ENCODE measurements at places on chromosomes 7 and 10. TPM values are rescaled to one million over a fixed set of nuclear protein-coding genes. Genes with fewer than 3 reads are reported as not detected.

UCN3 gene
- not detected for total RNA-seq

ZNF746 gene
- total RNA-seq, result 16.0 TPM

LRIT1 gene
- not detected for total RNA-seq

ANXA8L1 gene
- not detected for total RNA-seq

PLAC9 gene
- 23.6 TPM for total RNA-seq

MGMT gene
- total RNA-seq, result 40.0 TPM

PIP gene
- total RNA-seq, result not detected

FGL2 gene
- 0.15 TPM for total RNA-seq

CYP2E1 gene
- not detected for total RNA-seq

ICA1 gene
- 1.0 TPM for total RNA-seq

CRPPA gene
- total RNA-seq, result 0.74 TPM

TCAF2 gene
- total RNA-seq, result 1.5 TPM

ADIRF gene
- total RNA-seq, result 21.7 TPM

CELF2 gene
- 1.7 TPM for total RNA-seq

VPS37D gene
- 1.8 TPM for total RNA-seq

FKBP6 gene
- total RNA-seq, result not detected

TUBB8 gene
- not detected for total RNA-seq

MAPK8 gene
- 24.8 TPM for total RNA-seq

PTF1A gene
- total RNA-seq, result not detected

ZNF425 gene
- 1.0 TPM for total RNA-seq

CFTR gene
- 0.30 TPM for total RNA-seq

PLAU gene
- 56.8 TPM for total RNA-seq

SLC26A3 gene
- not detected for total RNA-seq

HNRNPH3 gene
- 25.6 TPM for total RNA-seq

ADAM8 gene
- 1.2 TPM for total RNA-seq

FAM25G gene
- total RNA-seq, result not detected

SMO gene
- 17.8 TPM for total RNA-seq

PSD gene
- total RNA-seq, result 0.67 TPM

BLVRA gene
- 49.4 TPM for total RNA-seq

OR2A5 gene
- total RNA-seq, result not detected

LIPM gene
- not detected for total RNA-seq

AASS gene
- total RNA-seq, result 12.9 TPM

ACHE gene
- not detected for total RNA-seq

VAX1 gene
- not detected for total RNA-seq

POM121 gene
- 7.9 TPM for total RNA-seq

SCIN gene
- total RNA-seq, result not detected

EGFR gene
- 42.0 TPM for total RNA-seq

FAM25C gene
- total RNA-seq, result not detected

ITGB8 gene
- total RNA-seq, result 3.3 TPM

CTAGE4 gene
- total RNA-seq, result 0.59 TPM

NEUROD6 gene
- not detected for total RNA-seq

SCART1 gene
- total RNA-seq, result 0.34 TPM

TMEM270 gene
- not detected for total RNA-seq
